Activated T-cell treated with anti-CD3 and anti-CD28 coated beads, Interleukin-2, amount 50 U/mL, for 4 hours (primary cell): ENCODE measurements at places on chromosomes 4 and X. TPM values are rescaled to one million over a fixed set of nuclear protein-coding genes. Genes with fewer than 3 reads are reported as not detected.

DNA sequence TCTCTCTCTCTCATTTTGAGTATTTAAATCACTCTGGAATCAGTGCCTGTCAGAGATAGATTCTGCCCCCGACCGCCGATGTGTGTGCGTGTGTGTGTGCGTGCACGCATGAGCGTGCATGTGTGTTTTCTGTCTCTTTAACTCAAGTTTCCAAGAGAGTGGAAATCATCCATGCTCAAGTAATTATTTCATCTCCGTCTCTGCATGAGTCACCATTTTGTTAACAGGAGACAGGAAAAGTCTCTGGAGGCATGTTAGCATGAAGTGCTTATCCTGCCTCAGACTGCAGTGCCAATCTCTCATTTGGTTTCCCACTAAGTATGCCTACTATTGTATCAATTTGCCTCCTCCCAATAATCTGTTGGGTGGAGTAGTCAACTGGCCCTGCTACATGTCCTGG, 182.9 kb upstream of the NHS start:
- no peak for DNase-seq

GRCh38 chrX:7904562-7904961, 22.7 kb downstream of the PNPLA4 start:
- DNase-seq: no peak

GRCh38 chr4:164383358-164384220, 370.3 kb upstream of the SMIM31 start:
- DNase-seq: no peak

The ANAPC10 gene
- total RNA-seq: 19.5 TPM

The TLL1 gene
- not detected for total RNA-seq

The MTMR8 gene
- total RNA-seq: 1.8 TPM

DNA sequence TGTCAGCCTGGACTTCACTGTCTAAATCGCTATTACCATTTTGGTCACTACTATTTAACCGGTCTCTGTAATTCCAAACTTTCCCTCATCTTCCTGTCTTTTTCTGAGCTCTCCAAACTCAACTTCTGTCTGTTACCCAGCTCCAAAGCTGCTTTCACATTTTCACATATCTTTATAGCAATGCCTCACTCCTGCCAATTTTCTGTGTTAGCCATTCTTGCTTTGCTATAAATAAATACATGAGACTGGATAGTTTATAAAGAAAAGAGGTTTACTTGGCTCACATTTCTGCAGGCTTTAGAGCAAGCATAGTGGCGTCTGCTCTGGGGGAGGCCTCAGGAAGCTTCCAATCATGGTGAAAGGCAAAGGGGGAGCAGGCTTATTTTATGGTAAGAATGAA, 368.3 kb upstream of the GNPDA2 start:
- DNase-seq: no peak

DNA sequence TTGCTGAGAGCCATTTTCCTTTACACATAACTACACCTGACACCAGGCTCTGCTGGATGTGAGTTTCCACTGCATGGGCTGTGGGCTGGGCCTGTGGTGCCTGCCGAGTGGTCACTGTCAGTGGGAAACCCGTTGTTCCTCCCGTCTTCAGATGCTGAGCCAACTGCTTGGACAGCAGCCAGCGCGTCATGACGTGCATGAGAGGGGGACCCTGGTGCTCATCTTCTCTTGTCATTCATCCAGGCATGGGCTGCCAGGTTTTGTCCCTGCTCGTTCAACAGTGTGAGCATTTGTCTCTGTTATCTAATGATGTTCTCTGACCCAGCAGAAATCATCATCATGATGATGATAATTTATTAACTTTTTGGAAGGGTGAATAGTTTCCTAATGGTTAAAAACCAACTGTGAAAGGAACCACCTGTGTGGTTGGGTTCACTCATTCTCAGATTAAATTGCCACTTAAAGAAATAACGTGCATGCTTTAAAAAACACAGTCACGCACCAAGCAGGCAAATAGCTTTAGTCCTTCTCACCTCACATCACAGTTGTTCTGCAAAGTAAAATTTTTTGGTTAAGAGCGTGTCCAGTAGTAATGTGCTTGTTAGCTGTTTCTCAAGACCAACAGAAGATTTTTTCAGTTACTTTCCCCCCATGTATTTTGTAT, 19.9 kb upstream of the CLDN34 start:
- DNase-seq: no peak

DNA sequence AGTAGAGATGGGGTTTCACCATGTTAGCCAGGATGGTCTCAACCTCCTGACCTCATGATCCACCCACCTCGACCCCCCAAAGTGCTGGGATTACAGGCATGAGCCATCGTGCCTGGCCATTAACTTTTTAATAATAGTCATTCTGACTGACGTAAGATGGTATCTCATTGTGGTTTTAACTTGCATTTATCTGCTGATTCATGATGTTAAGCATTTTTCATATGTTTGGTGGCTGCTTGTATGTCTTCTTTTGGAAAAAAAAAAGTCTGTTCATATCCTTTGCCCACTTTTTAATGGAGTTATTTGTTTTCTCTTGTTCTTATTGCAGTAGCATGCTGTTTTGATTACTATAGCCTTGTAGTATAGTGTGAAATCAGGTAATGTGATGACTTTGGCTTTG, 45.8 kb downstream of the ANXA10 start:
- no peak for DNase-seq

GRCh38 chr4:120830204-120830603, 92.3 kb downstream of the PRDM5 start:
- no peak for DNase-seq

DNA sequence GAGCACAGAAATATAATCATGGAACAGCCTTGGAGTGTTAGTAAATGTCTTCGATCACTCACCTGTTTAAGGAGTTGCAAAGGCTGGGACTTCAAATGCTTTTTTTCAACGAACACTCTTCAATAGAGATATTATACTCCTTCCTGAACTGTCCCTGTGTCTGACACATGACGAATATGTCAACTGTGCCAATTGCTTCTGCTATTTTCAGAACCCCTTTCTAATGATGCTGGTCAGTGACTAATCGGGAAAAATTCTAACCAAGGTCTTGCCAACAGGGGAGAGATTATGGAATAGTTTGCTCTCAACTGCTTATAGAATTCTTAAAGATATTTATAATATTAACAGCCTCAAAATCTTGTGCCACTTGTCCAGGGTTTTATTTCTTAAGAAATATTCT, 8.5 kb upstream of the KLHL34 start:
- no peak for DNase-seq

The P2RY10 gene
- 9.6 TPM for total RNA-seq

- DNase-seq: no peak
Measured at GRCh38 chr4:570754-571153, 5.3 kb downstream of the TMEM271 start.

DNA sequence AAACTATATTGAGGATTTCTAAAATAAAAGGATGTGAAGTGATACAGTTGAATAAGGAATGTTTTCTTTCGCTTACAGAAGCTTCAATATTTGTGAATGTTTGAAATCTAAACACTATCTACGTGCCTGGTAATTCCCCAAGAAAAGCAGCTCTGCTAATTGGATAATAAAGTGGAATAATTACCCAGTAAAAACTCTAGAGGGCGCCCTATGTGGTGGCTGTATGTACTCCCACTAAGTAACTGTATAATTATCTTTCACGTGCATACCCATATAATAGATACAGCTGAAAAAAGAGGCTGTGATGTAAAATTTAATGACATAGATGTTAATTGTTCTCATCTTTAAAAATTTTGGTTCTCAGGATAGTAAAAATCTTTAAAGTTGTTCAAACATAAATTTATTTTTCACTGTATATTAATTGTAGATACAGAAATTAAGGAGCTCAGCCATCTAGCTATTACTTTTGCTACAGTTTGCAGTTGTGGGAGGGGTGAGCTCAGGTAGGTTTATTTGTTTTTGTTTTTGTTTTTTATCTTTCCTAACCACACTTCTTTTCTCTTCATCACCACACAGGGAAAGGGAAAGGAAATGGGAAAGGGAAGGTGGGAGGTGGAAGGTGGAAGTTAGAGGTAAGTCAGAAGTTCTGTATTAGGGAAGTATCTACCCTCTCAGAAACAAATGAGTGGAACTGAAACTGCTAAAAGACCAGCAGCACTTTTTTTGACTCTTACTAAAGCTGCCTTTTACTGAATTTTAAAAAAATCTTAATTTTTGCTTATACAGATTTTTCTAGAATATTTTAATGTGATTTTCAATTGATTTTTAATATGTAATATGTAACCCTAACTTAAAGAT, 151.7 kb upstream of the RPS6KA6 start:
- no peak for DNase-seq

The MYOZ2 gene
- not detected for total RNA-seq

- peak; percentile 56 for DNase-seq
Measured at GRCh38 chrX:153554519-153555167, 37.2 kb downstream of the ATP2B3 start.

DNA sequence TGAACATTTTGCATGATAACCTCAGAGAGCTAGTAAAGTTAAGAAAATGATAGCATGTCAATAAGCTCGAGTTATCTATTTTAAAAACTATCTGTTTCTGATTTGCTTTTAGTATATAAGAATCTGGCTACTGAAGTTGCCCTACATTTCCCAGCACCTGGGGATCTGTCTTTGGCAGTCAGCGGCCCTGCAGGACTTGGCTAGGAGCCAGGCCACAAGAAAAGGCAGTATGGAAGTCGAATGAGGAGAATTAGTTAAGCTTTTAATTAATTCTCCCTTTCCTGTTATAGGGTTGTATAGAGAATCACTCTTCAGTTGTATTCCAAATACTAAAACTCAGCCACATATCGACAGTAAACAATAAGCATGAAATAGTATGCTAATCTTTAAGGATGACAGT, 22.7 kb downstream of the POU4F2 start:
- no peak for DNase-seq

DNA sequence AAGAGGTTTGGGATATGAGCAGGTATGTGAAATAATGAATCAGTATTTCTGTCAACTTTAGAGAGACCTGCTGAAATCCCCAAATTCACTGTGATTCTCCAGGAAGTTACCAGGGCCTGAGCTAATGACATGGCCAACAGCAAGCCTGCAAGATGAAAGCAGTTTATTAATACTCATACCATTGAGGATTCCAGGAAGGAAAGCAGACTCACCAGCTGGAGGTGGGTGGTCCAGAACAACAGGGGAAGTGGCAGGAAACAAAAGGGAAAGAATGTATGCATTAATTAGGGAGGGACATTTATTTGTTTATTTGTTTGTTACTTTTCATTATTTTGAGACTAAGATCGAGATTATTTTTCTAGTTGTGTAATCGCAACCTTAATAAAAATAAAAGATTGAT, 196.6 kb upstream of the AGA start:
- no peak for DNase-seq

DNA sequence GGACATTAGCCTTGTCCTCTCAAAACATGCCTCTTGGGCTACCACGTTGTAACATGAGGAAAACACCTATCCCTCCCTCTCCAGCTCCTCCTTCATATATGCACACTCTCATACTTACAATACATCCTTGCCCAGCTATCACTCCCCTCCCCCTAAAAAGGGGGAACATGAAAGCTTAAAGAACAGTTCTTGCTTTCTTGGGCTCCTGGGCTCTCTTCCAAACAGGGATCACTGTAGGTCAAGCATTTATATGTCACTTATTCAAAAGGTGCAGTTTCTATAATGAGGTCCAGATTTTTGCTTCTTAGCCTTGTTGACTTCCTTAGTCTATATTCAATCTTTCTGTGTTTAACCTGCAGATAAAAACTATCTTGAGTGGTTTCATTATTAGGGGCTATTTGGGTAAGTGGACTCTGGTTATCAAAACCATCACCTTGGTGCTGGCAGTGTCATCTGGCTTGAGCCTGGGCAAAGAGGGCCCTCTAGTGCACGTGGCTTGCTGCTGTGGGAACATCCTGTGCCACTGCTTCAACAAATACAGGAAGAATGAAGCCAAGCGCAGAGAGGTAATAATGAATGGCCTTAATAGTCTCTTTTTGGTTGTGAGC, 119.4 kb downstream of the AKAP4 start:
- DNase-seq: no peak

DNA sequence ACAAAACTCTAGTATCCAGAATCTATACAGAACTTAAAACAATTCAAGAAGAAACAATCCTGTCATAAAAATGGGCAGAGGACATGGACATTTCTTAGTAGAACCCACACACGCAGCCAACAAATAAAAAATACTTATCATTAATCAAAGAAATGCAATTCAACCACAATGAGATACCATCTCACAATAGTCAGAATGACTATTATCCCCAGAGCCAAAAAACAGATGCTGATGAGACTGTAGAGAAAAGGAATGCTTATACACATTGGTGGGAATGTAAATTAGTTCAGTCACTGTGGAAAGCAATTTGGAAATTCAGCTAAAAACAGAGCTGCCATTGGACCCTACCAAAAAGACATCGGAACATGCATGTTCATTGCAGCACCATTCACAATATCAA, 37.9 kb downstream of the RAB40AL start:
- no peak for DNase-seq

DNA sequence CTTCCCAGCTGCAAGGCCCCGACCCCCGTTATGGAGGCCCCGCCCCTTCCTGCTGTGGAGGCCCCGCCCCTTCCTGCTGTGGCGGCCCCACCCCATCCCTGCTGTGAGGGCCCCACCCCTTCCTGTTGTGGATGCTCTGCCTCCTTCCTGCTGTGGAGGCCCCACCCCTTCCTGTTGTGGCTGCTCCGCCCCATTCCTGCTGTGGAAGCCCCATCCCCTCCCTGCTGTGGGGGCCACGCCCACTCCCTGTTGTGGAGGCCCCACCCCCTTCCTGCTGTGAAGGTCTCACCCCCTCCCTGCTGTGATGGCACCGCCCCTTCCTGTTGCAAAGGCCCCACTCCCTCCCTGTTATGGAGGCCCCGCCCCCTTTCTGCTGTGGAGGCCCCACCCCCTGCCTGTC, 104.9 kb upstream of the PSAPL1 start:
- DNase-seq: no peak

- no peak for DNase-seq
Measured at GRCh38 chr4:80069837-80070731, 2.9 kb downstream of the ANTXR2 start.

The RPS3A gene
- 2,226 TPM for total RNA-seq

- no peak for DNase-seq
Measured at GRCh38 chr4:163598489-163598888, 104.0 kb downstream of the TMA16 start.

The ADH1A gene
- not detected for total RNA-seq

The PAK3 gene
- total RNA-seq: 0.30 TPM

The F9 gene
- total RNA-seq: 0.11 TPM

DNA sequence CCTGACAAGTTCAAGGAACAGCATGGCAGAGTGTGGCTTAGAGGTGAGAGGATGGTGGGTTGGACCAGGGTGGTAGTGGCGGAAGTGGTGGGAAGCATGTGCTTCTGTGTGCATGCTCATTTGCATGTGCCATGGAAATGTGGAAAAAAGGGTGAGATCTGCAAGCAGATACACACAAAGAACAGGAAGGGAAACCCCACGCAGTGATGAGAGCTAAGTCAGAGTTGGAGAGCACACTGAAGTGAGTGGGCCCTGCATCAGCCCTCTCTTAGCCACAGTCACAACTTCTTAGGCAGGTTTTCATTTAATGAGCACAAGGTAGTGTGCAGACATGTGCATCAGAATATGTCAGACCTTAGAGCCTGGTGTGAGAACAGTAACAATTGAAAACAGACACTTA, 483.8 kb downstream of the AFF2 start:
- no peak for DNase-seq

The JADE3 gene
- 2.3 TPM for total RNA-seq

- DNase-seq: no peak
Measured at GRCh38 chrX:139739138-139739537, 31.2 kb upstream of the MCF2 start.
